ENCODE measurements at places on chromosomes 2 and 18. TPM values are rescaled to one million over a fixed set of nuclear protein-coding genes. Genes with fewer than 3 reads are reported as not detected.

Gene TNFRSF11A
- total RNA-seq, result 2.5 TPM

Gene CYS1
- total RNA-seq, result 4.5 TPM

Gene PCGF1
- 30.1 TPM for total RNA-seq

Gene DAW1
- total RNA-seq, result not detected

Gene SLC23A3
- total RNA-seq, result 3.1 TPM

Gene PRKAG3
- total RNA-seq, result not detected

Gene CSRNP3
- total RNA-seq, result 1.9 TPM
